ENCODE measurements at places on chromosomes 3 and 15.

DNA sequence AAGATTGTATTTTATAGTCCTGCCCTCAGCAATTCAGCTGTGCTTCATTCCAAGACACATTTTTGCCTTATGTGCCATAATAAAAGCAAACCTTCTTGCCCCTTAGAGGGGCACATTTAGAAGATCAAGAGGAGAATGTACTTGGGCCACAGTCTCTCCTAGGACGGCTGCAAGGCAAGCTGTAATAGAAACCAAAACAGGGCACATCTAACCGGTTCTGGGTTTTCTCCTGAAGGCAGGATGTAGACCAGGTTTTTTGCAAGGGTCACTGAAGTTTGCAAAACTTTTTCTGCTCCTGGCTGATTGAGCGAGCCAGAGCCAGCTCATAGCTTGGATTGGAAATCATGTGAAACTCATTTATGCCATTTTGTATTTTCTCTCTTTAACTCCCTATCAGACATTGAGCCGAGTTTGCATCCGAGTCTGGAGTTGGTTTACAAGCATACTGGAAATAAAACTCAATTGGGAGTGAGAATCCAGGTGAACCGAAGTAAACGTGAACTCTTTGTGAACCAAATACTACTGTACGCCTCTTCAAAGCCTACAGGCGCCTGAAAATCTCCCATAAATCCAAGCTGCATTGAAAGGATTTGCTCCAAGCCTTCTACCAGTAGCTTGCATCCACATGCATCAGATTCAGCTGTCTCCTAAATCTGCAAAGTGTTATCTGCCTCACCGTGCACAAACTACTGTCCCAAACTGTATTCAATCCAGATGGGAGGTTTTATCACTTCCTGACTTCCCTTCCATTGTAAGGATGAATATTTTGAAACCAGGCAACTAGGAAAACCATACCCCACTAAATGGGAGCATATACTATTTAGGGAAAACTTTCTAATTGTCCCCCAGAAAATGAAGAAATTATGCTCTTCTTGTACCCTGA lies 60.9 kb upstream of the TSC22D2 start:
- DNase-seq, result no peak

- DNase-seq, result no peak
Observed at GRCh38 chr3:112376241-112376911, 43.4 kb downstream of the CD200 start.

GRCh38 chr3:47314056-47314764 lies 31.5 kb downstream of the KLHL18 start:
- DNase-seq, result no peak

DNA sequence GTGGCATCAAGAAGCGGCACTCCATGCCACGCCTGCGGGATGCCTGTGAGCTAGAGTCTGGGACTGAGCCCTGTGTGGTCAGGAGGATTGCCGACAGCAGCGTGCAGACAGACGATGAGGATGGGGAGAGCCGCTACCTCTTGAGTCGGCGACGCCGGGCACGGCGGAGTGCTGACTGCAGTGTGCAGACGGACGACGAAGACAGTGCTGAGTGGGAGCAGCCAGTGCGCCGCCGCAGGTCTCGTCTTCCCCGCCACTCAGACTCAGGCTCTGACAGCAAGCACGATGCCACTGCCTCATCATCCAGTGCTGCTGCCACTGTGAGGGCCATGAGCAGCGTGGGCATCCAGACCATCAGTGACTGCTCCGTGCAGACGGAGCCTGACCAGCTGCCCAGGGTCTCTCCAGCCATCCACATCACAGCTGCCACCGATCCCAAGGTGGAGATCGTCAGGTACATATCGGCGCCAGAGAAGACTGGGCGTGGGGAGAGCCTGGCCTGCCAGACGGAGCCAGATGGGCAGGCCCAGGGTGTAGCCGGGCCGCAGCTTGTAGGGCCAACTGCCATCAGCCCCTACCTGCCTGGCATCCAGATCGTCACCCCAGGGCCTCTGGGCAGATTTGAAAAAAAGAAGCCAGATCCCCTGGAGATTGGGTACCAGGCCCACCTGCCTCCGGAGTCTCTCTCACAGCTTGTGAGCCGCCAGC lies 16.8 kb upstream of the APEH start:
- no peak for DNase-seq

- DNase-seq, result no peak
Observed at GRCh38 chr15:31857194-31857593, 173.1 kb upstream of the CHRNA7 start.

GRCh38 chr15:65365229-65365628 lies 12.6 kb downstream of the IGDCC3 start:
- DNase-seq, result no peak

DNA sequence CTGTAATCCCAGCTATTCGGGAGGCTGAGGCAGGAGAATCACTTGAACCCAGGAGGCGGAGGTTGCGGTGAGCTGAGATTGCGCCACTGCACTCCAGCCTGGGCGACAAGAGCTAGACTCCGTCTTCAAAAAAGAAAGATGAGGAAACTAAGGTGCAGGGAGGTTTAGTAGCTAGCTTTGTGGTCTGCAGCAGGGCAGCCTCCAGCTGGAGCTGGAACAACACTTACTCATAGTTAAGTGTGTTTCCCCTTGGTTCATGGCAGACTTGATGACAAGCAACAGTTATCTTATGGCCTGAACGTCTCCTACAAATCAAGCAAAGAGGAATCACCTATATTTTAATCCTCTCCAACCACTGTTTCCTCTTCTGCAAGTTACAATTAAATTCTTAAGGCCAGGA lies 12.6 kb downstream of the KAT2B start:
- DNase-seq, result no peak

DNA sequence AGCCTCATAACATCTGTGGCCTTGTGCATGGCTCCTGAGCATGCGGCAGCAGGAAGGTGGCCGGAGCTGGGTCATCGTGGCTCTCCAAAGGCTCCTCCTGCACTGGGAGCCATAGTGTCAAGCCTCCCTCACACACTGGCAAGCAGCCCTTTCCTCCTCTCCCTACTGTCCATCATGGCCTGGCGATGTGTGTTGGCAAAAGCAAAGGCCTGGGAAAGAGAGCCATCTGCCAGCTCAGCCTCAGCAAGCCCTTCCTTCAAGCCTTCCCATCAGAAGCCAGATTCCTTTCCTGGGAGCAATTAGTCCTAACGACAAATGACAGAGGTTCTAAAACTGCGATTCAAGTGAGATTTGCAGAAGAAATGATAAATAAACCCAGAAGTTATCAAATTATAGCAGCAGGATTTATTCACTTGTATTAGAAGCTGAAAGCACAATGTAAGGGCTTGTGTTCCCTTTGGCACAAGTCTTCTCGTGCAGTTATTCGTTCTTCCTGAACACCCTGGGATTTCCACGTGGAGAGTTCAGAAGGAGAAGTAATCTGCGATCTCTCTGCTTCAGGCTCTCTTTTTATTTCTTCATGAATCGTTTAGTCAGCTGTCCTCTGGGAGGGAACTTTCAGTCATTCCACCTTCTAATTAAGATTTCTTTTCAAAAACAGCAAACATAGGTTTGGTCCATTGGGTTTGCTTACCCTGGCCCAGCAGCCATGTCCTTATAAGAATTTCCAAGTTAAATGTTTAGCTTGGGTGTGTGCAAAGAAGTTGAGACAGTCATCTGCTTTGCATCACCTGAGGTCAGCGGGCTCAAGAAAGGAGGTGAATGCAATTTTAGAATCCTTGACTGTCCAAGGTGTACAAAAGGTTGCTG lies 110.3 kb upstream of the TMC3 start:
- no peak for DNase-seq

DNA sequence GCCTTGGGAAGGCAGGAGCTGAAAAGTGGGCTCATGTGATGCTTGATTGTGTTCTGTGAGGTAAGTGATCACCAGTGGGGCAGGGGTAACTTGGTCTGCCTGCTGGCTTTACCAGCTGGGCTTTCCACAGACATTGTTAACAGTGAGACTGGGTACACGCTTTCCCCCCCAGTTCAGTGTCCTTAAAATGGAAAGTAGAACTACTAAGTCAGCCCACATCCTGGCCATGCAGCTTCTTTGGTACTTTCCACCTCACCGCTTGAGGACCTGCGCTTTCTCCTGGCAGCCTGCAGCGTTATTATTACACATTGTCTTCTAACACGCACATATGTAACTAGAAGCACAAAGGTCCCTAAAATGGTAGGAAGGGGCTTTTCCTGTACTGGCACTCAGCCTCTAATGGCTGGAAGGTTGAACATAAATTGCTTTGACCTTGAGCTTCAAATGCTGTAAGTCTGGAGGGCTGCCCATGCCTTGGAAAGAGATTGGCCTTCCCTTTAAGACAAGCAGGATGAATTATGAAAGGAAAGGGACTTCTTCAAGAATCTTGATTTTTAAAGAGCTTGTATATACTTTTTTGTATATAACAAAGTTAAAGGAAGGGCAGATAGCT lies 216.1 kb upstream of the ROPN1 start:
- no peak for DNase-seq

DNA sequence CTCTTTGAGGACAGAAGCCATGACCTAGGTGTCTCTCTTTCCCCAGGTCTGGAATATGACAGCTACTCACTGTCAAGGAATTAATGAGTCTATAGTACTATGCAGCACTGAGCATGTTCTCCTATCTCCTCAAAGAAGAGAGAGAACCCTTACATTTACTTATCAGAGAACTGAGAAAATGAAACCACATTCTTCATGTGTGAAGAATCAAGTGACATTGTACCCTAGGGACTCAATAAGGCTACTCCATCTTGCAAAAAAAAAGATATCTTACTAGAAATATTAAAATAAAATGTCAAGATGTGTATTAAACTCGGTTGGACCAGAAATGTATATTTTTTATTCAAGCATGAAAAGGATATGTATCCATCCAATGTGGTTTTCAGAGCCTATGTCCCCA lies 133.2 kb upstream of the COL8A1 start:
- no peak for DNase-seq

- DNase-seq, result no peak
Observed at GRCh38 chr3:24605511-24606028, 110.9 kb upstream of the THRB start.

GRCh38 chr3:63349583-63350573 lies 71.8 kb downstream of the SYNPR start:
- no peak for DNase-seq

DNA sequence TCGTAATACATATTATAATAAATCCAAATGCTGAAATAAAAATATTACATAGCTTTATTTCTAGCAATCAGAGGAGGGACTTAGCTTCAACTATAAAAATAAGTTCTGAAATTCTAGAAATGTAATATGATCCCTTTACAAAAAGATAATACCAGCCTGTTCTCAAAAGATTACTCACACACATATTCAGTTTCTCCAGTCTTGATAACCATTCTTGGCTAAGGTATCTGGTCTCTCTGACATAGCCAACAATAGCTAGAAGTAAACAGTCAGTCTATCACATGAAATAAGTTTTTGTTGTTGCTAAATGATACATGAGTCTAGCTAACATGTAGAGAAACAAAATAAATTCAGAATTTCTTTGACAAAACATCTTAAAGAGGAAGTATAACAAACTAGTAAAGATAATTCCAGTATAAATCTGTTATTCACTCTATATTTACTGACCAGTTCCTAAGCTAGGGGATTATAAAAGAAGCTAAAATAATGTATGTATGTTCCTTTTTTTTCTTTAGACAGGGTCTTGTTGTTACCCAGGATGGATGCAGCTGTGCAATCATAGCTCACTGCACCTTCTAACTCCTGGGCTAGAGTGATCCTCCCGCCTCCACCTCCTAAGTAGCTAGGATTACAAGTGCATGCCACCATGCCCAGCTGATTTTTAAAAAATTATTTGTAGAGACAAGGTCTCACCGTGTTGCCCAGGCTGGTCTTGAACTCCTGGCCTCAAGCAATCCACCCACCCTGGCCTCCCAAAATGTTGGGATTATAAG lies 170.6 kb downstream of the TBL1XR1 start:
- DNase-seq, result no peak

- no peak for DNase-seq
Observed at GRCh38 chr15:74443100-74443909, 9.5 kb upstream of the SEMA7A start.
